GM12892 (cell line): ENCODE measurements at places on chromosomes 11 and 22.

DNA sequence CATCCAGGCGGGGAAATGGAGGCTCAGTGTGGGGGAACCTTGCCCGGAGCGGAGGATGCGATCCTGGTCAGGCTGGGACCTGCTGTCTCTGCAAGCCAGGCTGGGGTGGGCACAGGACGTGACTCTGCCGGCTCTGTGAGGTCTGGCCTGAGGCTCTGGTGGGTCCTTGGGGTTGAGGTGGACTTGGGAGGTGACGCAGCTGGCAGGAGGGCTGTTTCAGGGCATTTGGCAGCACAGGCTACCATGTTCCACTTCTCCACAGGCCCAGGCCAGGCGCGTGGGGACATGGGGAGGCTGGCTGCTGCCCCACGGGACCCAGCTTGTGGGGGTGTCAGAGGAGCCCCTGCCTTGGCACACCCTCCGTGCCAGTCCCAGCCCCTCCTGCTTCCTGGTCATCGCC is 1199.7 kb downstream of the BRD1 start:
- DNase-seq: no peak

DNA sequence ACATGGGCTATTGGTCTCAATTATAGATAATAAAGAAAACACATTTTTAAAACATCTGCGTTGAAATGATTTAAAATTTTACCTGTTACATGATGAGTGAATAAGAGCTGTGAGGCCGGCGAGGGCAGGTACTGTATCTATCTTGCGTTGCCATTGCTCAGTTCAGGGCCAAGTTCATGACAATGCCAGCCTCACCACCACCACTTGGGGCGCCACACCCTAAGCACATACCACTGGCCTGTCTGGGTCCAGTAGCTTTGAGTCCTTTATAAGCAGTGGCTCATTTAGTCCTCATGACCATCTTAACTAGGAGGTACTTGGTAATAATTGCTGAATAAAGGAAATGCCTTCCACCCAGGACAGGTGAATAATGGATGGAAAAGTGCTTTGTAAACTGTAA is 14.5 kb upstream of the MB start:
- no peak for DNase-seq

DNA sequence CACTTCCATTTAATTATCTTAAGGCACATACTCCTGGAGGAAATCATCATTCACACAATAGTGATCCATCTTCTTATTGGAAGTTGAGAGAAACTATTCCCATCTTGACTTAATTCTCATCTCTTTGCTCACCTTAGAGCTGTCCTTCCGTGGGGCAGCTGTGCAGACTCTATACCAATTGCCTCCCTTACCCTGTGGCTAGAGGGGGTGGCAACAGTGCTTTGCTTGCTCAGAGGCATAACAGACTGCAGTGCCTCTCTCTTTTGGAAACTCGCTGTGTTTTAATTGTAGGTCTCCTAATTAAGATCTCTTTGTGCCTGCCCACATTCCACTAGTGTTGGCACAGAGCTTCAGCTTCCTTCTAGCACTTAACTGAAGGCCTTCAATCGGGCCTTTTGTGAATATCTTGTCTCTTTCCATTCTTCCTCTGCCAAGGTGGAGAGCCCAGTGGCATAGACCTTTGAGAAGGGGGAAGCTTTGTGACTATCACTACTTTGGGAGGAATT is 5.5 kb downstream of the KMT2A start:
- no peak for DNase-seq

GRCh38 chr11:67282876-67283371 is 6.2 kb upstream of the ANKRD13D start:
- no peak for DNase-seq

- DNase-seq: no peak
These were observed 5.9 kb upstream of the AMOTL1 start for GRCh38 chr11:94762208-94762607.

DNA sequence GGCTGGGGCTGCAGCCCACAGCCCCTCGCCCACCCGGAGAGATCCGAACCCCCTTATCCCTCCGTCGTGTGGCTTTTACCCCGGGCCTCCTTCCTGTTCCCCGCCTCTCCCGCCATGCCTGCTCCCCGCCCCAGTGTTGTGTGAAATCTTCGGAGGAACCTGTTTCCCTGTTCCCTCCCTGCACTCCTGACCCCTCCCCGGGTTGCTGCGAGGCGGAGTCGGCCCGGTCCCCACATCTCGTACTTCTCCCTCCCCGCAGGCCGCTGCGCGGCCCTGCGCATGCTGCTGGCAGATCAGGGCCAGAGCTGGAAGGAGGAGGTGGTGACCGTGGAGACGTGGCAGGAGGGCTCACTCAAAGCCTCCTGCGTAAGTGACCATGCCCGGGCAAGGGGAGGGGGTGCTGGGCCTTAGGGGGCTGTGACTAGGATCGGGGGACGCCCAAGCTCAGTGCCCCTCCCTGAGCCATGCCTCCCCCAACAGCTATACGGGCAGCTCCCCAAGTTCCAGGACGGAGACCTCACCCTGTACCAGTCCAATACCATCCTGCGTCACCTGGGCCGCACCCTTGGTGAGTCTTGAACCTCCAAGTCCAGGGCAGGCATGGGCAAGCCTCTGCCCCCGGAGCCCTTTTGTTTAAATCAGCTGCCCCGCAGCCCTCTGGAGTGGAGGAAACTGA is 731 bp downstream of the GSTP1 start:
- DNase-seq: no peak

DNA sequence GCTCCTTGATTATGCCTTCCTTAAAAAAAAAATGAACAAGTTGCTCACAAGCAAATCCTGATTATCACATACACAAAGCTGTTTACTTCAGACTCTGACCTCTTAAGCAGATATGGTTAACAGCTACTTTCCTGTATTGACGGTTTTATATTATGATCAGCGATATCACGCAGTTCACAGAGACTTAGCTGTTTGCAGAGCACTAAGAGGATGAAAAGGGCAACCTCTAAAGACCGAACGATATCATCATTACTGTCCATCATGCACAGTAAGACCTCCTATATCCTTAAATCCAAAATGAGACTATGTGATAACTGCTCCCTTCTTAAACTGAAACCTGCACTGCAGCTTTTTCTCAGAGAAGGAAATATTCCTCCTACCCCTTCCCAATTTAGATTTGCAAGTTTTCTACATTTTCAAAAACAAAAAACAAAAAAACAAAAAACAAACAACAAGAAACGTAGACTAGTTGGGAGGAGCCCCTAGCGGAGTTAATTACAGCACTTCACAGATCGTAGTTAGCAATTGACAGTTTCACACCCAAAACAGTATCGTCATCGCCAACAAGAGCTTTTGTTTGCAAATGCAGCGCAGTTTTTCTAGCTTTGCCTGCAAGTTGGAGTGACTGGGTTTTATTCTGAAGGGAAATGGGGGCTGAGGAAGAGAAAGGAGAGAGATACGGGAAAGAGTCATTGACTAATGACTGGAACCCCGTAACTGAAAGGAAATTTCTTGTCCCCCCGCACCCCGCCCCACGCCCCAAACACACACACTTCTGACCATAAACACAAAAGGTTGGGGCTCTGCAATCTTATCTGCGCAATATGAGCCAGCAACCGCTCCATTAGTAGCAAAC is 1.2 kb downstream of the DDX6 start:
- DNase-seq: no peak

GRCh38 chr11:34335801-34336200 is 22.0 kb downstream of the ABTB2 start:
- DNase-seq: no peak
